Fibroblast of mammary gland (primary cell): ENCODE measurements at places on chromosomes 6 and 20.

DNA sequence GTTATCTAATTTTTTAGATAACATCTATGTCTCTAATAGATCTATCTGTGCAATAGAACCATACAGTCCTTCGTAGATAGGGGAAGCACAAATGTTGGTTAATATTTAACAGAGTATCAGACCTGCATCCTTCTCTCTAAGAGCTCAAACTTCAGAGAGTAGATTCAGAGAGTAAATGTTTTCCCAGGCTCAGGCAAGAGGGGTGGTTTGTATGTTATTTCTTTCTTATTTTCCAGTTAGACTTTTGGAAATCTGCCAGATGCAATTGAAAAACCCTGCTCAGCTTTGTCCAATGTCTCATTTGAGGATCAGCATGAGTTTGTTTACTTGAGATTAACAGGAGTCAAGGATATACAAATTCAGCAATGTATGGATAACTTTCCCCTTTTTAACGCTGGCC is 361.9 kb downstream of the BCKDHB start:
- no peak for DNase-seq

- DNase-seq: peak; percentile 93
Measured at GRCh38 chr6:158050955-158051354, 69.3 kb downstream of the SYNJ2 start.

- DNase-seq: peak; percentile 3
Measured at GRCh38 chr6:163710532-163711470, 296.3 kb downstream of the QKI start.

DNA sequence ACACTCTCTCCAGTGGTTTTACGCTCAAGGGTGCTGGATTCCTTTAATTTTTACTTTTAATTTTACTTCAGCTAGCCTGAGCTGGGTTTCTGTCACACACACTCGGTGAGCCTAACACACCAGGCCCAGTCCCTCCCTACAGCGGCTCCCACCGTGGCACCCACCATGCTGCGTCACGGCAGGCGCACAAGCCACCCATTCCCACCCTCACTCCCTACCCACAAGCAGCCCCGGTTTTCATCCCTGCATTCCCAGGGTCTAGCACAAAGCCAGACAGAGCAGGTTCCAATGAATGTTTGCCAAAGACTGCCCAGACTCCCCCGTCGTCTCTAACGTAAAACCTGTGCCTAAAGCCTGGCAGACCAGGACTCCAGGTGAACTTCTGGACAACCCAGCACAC is 50.3 kb downstream of the MYH7B start:
- DNase-seq: no peak

DNA sequence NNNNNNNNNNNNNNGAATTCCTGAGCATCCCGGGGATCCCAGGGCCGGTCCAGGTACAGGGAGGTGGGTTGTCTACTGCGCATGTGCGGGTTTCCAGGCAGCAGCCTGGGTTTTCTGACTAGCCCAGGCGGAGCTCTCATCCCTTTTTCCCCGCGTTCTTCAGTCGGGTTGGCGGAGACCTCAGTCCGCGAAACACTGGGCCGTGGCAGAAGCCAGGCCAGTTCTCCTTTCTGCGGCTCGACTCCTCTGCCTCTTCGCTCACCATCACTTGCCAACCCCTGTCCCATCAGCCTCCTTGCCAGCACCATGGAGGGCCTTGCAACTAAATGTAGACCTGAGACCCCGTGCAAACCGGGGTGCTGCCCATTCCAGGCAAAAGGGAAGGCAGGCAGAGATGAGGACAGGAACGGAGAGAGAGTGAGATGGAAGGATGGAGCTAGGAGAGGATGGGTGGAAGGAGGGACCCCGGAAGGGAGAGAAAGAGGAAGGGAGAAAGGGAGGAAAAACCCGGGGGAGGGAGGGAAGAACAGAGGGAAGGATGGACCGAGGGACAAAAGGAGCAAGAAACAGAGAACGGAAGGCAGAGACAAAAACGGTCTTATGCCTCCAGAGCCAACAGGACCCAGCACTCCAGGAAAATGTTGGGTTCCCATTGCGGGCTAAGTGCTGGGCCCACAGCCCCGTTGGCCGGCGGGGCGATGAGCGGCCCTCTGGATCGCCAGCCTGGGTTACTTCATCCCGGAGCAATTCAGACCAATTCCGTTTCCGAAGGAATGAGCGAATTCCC is 445.4 kb upstream of the DEFB115 start:
- peak; percentile 24 for DNase-seq

- no peak for DNase-seq
Measured at GRCh38 chr6:15430186-15430585, 184.3 kb downstream of the JARID2 start.

DNA sequence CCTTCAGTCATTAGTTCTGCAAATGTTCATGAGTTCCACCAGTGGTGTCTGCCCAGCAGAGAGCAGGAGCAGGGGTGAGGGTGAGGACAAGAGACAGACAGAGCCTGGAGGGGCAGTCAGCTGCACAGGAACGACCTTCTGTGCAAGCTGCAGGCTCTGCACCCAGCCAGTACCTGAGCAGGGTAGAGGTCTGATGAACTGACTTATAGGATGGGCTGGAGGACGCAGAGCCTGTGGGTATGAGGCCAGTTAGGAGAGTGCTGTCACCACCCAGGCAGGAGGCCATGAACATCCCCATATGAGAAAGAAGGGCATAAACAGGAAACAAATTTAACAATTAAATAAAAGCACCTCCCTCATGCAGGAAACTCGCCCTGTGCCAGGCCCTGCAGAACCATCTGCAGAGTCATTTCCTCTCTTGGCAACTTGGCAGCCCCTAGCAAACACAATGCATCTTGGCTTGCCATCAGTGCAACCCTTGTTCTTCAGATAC is 17.9 kb downstream of the C6orf15 start:
- DNase-seq: no peak
